ENCODE measurements at places on chromosomes 5 and 9. TPM values are rescaled to one million over a fixed set of nuclear protein-coding genes. Genes with fewer than 3 reads are reported as not detected.

The NRG2 gene
- total RNA-seq: 1.9 TPM

GRCh38 chr9:85522459-85523092 lies 219.2 kb downstream of the AGTPBP1 start:
- peak; percentile 35 for ATAC-seq

GRCh38 chr5:86968301-86968753 lies 299.4 kb upstream of the RASA1 start:
- ATAC-seq: no peak

- ATAC-seq: no peak
Observed at GRCh38 chr5:14739981-14740380, 75.5 kb downstream of the OTULIN start.
